ENCODE measurements at places on chromosomes 3 and 15.

DNA sequence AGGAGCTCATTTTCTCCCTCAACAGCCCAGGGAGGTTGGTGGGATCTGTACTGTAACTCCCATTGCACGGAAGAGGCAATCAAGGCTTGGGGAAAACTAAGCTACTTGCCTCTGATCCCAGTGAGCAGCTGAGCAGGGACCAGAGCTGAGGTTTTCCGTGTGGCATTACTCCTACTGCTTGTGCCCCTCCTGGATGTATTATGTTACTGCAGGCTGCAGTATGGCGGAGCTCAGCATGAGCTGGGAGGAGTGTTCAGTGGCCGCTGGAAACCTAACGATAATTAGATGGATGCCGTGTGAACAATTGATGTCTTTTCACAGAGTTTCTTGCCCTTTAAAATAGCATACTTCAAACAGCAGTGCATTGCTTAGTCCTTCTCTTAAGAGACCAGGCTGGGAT lies 2.0 kb upstream of the TPRG1 start:
- no peak for DNase-seq

DNA sequence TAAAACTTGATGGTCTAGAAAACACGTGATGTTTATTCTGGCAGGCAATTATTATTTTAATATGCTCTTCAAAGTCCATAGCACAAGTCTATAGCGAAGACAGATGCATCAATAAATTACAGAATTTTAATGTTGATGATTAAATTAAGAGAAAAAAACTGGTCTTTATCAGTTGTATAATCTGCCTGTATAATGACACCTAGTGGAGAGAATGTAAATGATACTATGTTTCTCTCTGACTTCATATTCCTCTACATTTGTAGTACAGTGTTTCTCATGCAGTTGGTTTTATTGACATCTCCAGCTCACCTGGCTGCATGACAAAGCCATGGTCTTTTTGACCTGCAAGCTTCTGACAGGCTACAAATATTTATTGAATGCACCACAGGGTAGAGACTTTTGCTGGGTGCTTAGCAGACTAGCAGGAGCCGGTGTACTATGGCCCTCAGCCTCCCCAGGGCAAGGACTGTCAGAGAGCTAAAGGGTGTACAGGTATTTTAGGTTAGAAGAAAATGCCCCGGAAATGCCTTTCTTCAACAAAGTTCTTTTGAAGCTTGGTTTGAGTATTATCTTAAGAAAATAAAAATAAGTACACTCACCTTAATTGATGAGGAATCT lies 289.9 kb downstream of the GAP43 start:
- no peak for DNase-seq

GRCh38 chr3:146501752-146502151 lies 32.4 kb upstream of the PLSCR2 start:
- DNase-seq, result no peak

DNA sequence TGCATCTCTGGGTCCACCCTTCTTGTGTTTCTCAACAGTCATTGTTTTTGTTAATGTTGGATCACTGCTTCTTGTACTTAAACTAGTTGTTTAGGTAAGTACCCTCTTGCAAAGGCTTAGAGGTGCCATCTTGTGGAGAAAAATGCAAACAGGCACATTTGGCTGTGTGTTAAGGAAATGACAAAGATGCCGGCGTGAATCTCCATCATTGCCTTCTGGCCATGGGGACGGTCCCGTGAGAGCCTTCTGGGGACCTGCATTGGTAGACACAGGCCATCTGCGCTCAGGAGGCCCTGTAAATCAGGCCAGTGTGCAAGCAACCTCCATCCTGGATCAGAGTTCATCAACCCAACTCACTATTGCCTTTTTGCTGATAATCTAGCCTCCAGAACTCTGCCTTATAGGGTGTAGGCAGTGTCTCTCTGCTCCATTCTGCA lies 158.6 kb upstream of the NR2E3 start:
- peak; percentile 76 for DNase-seq

DNA sequence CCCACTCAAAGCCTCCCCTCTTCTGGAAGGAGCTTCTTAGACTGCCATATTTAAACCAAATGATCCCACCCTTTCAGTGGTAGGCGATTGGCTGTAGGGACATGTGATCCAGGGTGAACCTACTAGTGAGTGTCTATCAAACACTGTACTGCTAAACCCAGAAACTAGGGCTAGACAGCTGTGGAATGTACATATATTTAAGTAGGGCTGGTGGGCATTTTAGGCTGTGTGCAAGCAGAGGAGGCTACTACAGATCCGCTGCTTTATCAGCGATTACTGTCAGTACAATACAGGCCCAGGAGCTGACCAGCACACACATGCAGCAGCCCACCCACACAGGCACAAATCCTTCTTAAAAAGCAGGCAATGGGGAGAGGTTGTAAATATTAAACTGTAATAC lies 15.4 kb upstream of the LARP6 start:
- peak; percentile 50 for DNase-seq

- DNase-seq, result peak; percentile 74
Observed at GRCh38 chr3:171157286-171157685, 130.8 kb upstream of the SLC2A2 start.

DNA sequence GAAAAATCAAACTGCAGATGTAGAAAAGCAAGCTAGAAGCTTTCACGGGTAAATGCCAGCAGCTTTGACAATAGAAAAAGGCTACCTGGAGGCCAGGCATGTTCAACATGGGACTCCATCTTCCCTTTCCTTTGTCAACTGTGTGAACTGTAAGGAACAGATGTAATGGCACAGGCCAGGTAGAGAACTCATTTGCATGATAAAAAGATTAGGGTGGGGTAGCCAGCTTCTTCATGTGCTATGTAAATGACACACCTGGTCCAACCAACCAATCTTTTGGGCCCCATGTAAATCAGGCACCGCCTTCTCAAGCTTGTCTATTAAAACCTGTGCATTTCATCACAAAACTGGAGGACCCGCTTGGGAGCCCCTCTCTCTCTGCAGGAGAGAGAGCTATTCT lies 686.5 kb upstream of the GOLIM4 start:
- no peak for DNase-seq

GRCh38 chr3:186121968-186122367 lies 13.1 kb upstream of the ETV5 start:
- DNase-seq, result no peak

GRCh38 chr3:101862416-101863165 lies 13.3 kb downstream of the NFKBIZ start:
- DNase-seq, result no peak

DNA sequence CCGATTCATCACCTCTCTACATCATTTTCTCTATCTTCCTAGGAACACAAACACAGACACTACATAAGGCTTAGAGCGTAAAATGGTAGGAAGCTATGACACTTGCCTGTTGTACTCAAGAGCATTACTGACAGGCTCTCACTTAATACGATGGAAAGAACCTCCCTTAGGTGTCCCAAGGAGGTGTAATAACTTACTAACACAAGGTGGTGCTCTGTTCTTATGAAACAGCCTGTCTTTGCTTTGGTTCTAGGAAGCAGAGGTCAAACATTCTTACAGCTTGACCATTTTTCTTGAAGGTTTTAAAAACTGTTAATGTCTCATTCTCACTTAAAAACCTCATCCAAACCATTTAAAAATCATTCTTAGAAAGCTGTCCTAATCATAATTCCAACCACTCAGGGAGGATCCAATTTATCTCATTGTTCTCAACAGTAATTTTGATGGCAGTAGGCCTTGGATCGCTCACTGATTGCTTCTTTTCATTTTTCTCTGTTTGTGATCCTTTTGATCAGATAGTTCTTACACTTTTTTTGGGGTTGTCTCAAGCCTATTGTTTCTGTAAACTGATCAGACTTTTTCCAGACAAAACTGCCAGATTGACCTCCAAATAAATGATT lies 317.8 kb upstream of the AGTR1 start:
- DNase-seq, result peak; percentile 51

GRCh38 chr3:145754605-145755289 lies 406.2 kb downstream of the PLOD2 start:
- DNase-seq, result no peak

DNA sequence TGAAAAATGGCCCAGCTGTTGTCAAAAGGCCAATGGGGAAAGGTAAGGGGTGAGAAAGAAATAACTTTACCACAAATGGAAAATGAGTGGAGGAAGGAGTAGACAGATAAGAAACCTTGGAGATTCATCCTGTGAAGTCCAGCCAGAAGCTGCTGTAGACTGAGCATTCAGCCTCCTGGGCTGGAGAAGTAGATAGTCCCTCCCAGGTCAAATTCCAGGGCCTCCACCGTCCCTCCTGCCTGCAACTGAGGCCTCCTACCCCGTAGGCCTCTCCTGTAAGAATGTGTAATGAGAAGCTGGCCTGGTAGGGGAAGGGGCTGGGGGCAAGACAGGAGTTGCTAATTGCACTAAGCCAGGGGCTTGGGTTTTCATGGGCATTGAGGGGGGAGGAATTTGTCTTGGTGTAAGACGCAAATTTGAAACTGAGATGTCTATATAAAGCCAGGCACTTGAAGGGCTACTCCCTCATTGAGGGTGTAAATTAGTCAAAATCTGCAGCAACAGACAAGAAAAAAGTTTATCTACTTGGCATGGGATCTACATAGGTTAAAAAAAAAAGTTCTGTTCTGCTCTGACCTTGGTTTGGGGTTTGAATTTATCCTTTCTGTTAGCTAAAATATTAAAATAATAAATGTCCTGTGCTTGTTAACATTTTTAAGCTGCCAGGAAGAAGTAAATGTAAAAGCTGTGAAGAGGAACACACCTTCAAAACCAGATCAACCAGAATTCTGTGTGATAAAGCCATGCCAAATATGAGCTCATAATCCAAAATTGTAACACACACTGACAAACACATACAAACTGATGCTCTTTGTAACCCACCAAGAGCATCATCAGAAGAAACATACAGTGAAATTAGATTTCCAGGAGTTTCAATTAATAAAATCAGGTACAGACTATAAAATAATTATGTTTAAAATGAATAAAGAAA lies 1.7 kb upstream of the RBP2 start:
- DNase-seq, result no peak

GRCh38 chr3:133474817-133475216 lies 75.0 kb downstream of the BFSP2 start:
- peak; percentile 25 for DNase-seq

DNA sequence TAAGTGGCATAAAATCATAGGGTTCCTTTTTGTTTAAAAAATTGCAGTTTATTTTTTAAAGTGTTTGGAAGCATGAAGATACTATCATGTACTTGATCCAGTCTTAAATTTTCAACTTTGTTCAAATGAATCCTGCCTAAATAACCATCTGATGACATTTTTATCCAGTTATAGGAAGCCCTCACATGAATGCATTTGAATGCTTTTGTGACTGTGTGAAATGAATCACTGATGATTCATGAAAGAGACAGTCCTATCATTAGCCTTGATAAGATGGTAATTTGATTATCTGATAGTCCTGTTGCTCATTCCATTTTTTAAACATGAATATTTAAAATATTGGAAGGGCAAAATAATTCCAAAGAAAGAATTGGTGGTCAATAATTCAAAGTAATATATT lies 401.9 kb upstream of the ROBO2 start:
- DNase-seq, result no peak

GRCh38 chr3:37730825-37731224 lies 130.9 kb upstream of the CTDSPL start:
- no peak for DNase-seq

- DNase-seq, result no peak
Observed at GRCh38 chr15:38781196-38781595, 216.6 kb upstream of the RASGRP1 start.

DNA sequence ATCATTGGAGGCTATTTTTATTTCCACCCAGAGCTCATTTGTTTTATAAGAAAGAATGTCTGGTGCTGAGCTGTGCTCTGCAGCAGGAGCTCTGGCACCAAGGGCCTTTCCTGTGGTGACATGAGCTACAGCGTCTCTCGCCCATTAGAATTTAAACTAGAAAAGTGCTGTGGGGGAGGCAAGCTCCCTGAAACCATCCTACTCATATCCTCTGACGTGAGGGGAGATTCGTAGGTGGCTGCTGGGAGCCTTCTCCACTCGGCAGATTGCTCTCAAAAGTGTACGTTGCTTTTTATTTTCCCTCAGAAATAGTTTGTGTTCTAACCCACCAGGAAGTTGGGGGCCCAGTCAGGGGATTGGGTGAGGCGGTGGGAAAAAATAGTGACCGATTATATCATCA lies 76.3 kb upstream of the ARHGEF3 start:
- DNase-seq, result no peak

DNA sequence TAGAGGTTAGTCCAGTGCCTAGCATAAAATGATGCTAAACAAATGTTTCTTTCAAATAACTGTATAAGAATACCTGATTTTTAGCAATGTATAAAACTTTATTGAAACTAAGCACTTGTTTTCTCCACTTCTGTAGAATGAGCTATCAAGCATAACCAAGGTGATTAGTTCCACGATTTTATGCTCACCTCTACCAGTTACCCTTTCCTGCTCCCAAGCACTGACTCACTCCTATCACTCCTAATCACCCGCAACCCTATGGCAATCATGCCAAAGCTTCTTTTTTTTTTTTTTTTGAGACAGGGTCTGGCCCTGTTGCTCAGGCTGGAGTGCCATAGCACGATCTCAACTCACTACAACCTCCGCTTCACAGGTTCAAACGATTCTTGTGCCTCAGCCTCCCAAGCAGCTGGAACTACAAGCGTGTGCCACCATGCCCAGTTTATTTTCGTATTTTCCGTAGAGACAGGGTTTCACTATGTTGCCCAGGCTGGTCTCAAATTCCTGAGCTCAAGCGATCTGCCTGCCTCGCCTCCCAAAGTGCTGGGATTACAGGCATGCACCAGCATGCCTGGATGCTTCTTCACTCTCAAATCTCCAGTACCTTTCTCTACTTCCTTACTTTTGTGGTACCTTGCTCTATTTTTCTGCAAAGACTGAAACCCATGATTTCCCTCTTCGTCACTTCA lies 3.9 kb downstream of the HSPBAP1 start:
- no peak for DNase-seq

- no peak for DNase-seq
Observed at GRCh38 chr3:29183346-29184087, 97.4 kb upstream of the RBMS3 start.

DNA sequence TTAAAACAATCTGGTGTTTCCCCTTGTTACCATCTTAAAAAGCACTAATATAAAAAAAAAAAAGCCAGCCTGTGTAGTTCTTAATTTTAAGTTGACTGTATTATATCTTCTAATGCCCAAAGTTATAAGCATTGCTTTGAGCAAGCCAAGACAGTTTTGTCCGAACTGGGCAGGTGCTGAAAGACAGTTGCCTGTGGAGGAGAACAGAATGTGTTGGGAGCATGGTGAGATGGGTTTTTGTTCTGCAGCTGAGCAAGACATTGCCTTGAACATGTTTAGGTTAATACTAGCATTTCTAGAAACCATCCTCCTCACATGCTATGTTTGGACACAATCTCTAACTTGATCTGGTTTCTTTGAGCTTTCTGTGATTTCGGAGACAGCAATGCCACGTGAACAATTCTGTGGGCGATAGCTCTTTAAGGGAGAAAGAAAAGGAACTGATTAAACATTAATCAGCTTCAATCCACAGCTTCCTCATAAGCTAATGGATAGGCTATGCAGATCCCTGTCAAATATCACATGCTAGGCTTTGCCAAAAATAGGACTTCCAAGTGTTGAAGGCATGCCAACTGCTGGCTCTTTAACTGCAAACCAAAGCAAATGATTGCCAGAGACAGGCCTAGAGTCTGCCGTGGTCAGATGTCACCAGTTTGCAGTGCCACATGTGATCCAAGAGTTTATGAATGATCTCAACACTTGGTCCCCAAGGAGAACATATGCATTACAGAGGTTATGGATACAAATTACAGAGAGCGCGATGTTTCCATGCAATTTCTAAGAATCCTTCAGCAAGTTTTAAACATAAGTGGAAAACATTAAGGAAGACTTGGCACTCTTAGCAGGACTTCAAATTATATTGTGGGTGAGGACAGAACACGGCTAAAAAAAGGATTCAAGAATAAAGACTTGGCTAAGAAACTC lies 428.1 kb downstream of the ROBO2 start:
- no peak for DNase-seq
